ENCODE measurements at places on chromosomes 3 and 15.

DNA sequence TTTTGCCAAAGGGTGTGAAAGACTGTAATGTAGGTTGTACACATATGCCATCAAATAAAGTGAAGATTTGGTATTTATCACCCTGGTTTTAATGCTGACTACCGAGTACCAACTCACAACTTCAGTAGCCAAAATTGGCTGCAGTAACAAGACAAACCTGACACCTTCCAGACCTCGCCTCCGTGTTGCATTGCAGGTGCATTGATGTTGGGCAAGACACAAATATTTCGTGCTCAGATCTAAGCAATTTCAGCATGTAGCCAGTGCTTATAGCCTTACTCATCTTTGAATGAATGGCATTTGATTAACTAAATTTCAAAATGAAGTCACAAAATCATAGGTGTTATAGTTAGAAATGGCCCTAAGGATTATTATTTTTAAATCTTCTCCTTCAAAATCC lies 400.2 kb downstream of the SOX2 start:
- DNase-seq, result no peak

- no peak for DNase-seq
Observed at GRCh38 chr3:58639842-58640241, 26.7 kb downstream of the FAM3D start.

DNA sequence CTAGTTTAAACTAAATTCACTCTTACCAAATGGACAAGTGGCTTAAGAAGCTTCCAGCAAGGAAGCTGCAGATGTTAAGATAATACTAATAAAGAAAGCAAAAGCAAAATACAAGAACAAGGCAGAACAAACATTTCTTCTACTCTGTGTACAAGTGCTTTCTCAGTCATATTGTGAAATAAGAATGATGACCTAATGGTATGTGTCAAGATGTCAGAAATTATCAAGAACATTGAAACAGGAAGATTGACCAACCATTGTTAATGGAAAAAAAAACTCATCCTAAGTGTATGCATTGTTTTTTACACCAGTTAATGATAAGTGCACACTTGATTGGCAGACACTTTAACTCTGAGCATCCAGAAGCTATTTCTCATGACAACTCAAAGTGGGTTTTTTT lies 65.4 kb upstream of the P2RY1 start:
- no peak for DNase-seq

DNA sequence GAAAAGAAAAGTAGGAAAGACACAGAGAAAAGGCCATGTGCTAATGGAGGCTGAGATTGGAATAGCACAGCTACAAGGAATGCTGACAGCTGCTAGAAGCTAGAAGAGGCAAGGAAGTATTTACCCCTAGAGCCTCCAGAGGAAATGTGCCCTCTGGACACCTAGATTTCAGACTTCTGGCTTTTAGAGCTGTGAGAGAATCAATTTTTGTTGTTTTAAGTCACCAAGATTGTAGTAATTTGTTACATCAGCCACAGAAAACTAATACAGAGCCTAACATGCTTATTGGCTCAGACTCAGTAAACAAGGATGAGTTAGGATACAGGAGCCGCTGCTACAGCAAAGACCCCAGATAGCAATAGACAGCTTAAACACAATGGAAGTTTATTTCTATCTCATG lies 33.1 kb upstream of the GLCE start:
- DNase-seq, result no peak

Data from T-helper 9 cell (primary cell).